Fibroblast of the aortic adventitia (primary cell): ENCODE measurements at places on chromosomes 7 and 10.

- DNase-seq = no peak
Measured at GRCh38 chr10:116336866-116337265, 12.6 kb downstream of the CCDC172 start.

DNA sequence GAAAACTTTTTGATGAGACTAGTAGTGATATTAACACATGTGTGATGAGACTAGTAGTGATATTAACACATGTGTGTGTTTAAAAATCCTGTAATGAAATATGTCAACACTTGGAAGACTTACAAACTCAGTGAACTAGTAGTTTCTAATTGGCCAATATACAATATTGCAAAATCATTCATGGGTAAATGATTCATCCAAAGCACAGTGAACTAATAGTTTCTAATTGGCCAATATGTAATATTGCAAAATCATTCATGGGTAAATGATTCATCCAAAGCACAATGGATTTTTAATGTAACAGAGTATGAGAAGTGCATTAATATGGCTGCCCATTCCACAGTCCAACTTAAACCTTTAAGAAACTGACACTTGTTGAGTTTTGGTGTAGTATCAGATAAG is 77.8 kb downstream of the ATAD1 start:
- DNase-seq = peak; percentile 87

DNA sequence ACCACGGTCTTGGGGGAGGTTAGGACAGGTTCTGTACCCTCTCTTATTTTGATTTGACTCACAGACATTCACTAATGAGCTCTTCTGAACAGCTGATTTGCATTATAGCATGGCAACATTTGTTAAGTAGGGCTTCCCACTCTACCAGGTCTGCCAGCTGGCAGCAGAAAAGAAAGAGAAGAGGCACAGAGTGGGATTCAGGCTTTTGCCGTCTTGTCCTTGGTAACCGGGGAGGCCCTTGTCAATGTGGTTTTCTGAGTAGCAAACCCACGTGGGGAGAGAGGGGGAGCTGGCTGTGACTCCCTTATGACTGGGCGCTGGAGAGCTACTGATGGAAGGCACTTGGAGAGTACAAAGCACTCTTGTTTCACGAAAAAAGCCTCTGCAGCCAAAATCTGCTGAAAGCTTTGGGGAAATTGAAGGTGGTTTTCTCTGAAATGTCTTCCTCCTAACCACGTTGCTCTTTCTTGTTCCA is 355.3 kb upstream of the GALNT17 start:
- no peak for DNase-seq

DNA sequence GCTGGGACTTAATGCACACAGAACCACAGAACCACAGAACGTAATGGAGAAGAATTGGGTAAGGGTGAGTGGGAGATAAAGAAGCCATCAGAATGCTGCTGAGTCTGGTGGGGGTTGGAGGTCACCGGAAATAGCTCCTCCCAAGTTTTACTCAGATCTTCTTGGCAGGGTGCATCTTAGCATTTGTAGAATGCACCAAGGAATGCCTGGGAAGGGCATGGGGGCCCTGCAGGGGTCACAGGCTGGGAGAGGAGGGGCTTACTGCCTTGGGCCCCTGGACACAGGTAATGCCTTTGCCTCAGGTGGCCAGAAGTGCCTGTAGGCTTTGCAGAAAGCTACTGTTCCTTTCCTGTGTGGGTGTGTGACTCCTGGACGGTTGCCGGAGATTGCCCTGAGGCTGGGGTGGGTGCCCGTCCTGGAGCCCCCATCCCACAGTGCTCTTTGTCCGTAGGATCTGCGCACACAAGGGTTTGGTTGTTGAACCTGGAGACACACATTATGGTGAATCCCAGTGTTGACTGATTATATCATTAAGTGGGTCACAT is 55.1 kb downstream of the MGMT start:
- DNase-seq = no peak

- DNase-seq = no peak
Measured at GRCh38 chr10:62037890-62038608, 136.6 kb downstream of the ARID5B start.

- peak; percentile 67 for DNase-seq
Measured at GRCh38 chr10:79191951-79192676, 123.3 kb downstream of the ZMIZ1 start.

DNA sequence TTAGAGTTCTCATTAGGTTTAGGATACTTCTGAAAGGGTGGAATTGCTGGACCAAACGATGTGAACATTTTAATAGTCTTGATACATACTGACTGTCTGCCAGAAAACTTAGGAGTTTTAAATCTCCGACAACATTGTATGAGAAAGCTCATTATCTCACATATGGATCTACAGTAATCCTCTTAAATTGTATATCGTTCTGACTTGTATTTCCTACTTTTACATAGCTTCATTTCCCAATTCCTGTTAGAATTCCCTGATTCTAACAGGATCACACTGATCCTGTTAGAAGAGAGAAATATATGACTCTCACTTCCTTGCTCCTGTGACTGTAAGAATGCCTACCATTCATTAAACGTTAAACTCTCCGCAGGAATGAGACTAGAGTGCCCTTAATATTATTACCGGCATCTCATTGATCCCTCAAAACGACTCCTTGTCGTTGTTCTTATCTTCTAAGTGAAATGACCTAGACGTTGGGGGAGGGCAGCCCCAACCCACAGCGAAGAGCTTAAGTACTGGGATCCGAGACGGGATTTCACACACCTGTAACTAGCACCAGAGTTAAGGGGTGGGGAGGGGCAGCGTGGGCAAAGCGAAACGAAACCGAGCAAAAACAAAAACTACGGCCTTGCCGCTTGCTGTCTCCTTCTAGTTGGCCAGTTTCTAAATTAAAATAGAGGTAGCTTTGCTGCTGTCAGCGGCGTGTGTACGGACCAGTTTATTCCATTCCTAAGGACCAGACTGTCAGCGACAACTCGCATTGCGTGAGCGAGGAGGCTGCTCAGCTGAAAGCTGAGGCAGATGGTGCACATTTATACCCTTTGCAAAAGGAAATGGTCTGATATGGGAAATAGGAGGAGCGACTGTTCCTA is 678 bp upstream of the TMEM106B start:
- no peak for DNase-seq

GRCh38 chr7:158021836-158022235 is 565.8 kb downstream of the PTPRN2 start:
- no peak for DNase-seq

DNA sequence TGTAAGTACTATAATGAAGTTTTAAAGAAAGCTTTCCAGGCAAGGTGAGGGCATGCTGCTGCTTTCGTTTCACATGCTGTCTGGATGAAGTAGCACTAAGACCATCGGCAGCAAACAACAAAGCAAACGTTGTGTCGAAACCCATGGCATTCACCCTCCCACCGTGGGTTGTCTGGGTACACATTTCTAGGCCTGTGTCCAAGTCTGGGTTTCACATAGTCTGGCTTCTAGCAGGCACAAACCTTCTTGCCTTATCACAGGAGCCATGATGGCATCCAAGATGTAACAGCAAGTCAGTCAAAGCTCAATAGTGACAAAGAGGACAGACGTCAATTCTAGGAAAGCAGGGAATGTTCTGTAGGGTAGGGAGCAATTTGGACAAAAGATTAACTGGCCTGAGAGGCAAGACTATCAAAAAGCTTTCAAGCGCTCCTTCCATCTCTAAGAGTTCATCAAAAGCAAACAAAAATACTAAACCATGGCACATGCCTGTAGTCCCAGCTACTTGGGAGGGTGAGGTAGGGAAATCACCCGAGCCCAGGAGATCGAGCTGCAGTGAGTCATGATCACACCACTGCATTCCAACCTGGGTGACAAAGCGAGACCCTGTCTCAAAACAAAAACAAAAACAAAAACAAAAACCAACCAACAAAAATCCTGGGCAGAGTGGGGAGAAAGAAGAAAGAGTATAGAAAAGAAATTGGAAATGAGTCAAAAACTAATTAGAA is 42.7 kb downstream of the PAXIP1 start:
- no peak for DNase-seq

DNA sequence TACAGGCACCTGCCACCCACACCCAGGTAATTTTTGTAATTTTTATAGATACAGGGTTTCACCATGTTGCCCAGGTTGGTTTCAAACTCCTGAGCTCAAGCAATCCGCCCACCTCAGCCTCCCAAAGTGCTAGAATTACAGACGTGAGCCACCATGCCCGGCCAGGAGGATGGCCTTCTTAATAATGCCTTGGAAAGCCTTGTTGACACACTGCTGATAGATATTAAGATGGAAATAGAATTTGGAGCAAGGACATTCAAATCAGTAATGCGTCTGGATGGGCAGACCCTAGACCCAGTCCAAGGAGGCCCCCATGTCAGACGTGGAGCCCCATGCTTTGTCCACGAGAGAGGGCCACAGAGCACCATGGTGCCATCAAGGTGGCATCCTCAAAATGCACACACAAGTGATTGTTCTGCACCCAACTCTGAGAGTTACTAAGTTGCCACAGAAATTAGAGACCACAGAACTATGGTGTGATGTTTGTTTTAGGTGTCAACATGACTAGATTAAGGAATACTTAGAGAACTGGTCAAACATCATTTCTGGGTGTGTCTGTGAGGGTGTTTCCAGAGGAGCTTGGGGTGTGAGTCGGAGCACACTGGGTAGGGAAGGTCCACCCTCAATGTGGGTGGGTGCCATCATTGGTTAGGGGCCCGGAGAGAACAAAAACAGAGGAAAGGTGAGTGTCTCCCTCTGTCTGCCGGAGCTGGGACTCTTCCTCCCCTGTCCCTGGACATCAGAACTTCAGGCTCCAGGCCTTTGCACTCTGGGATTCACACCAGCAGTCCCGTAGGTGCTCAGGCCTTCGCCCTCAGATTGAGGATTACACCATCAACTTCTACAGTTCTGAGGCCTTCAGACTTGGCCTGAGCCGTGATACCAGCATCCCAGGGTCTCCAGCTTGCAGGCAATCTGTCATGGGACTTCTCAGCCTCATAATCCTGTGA is 34.5 kb downstream of the EBF3 start:
- no peak for DNase-seq
